ENCODE measurements at places on chromosomes 3 and 15.

GRCh38 chr3:61580982-61581643 lies 19.7 kb downstream of the PTPRG start:
- DNase-seq: no peak

GRCh38 chr15:73747847-73748590 lies 5.1 kb downstream of the INSYN1 start:
- DNase-seq: no peak

- DNase-seq: no peak
Measured at GRCh38 chr3:190581041-190581541, 67.2 kb downstream of the IL1RAP start.

GRCh38 chr15:31235311-31236183 lies 91.1 kb upstream of the KLF13 start:
- no peak for DNase-seq

DNA sequence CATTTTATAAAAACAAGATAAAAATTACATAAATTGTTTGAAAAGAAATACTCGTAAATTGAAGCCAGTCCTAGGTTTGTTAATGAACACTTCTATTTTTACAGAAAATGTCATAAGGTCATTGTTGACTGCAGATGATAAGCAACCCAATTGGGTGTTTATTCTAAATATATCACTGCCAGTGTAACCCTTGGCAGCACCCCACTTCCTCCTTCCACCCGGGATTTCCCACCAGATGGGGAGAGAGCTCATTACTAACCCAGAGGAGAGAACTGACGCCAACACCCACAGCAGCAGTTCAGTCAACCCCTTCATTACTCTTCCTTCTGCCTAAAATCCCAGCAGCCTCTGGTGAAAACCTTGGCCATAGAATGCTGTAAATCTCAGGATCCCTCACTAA lies 307.6 kb downstream of the GAP43 start:
- DNase-seq: no peak

DNA sequence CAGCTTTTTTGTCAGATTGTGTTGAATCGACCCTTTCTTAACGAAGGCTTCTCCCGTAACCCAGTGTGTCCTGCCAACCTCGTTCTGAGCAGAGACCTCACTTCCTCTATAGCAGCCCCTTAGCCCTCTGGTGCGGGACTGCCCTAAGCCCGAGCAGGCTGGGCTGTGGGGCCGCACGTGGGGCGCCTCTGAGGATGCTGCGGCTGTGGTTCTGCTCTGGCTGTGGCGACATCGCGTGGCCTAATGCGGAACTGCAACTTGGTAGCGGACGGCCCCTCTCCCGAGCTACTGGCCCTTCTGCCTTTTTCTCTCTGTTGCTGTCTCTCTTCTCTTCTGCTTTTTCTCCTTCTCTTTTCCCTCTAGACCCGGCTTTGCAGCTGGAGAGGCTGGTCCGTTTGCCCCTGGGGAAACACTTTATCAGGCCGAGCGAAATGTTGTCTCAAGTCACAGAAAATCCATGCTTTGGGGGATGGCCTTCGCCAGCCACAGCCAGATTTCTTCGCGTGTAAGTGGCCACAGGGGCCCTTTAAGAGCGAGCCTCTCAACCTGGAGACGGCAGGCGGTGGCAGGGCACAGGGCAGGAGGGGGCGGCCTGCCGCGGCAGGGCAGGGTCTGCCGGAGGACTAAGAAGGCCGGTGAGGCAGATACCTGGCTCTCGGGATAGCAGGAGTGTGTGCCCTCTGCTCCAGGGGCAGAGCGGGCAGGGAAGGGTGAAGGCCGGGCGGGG lies 19.4 kb upstream of the KIF23 start:
- DNase-seq: peak; percentile 94

DNA sequence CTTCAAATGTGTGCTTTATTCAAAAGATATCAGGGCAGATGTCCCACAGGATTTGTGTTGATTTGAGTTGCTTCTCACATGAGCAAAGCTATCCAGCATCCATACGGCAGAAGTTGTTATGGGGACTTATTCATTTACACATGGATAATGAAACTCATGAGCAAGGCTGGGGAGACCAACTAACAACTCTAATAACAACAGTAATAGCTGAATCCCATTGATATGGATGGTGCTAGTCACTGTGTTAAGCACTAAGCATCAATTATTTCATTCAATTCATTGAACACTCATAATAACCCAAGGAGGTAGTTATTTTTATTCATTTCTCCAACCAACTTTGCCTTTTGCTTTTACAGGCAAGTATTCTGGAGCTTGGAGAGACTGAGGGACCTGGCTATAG lies 1094.2 kb upstream of the CFAP20DC start:
- DNase-seq: no peak

DNA sequence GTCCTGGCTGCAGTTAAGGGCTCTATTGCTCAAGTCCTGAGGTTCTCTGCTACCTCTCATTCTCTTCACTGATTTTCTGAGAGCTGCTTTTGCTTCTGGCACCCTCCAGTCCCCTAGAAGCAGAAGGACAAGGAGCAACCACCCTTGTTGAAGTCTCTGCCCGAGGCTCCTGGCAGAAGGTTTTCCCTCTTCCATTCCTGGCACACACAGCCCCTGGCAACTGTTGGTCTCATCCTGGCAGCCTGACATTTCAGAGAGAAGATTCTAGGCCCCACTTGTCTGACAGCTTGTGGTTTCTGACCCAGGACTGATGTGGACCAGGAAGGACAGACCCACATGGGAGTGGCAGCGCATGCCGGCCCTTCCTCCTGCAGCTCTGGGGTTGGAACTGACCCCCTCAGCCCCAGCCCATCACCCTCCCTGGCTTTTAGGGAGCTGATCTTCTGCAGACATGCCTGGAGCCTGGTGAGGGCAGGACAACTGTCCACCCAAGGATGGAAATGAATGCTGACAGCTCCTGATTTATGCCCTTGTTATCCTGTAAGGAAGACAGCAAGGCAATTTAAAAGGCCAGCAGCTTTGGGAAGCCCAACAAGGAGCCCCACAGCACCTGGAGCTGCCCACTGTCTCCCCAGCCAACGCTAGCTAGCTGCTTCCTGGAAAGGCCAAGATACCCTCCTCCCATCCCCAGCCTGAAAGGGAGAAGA lies 13.0 kb upstream of the NTRK3 start:
- no peak for DNase-seq

GRCh38 chr3:100354850-100355249 lies 20.3 kb downstream of the NIT2 start:
- DNase-seq: no peak

GRCh38 chr3:153130312-153130977 lies 31.6 kb upstream of the RAP2B start:
- no peak for DNase-seq

DNA sequence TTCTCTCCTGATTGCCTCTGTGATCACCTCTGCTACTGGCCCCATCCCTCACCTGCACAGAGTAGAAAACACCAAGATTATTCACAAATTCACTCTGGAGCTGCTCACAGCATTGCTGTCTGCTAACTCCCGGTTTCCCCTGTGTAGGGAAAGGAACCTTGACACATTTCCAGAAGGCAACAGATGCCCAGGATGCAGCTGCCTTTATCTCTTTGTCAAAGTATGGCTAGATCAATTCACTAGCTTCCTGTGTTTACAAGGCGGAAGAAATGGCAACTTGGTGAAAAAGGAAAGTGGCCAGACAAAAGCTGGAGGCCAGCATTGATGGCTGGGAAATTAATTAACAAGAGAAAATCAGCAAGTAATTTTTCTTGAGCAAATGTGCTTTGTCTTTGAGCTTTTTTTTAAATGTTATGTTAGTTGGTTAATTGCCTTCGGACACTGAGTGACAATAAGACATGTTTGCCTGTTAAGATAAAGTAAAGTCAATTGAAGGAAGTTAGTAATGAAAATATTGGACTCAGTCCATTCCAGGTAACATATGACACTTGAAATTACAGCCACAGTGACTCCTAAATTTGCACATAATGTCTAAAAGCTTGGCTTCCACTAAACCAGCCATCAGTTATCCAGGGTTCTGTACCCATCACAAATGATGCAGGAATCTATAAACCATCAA lies 394.6 kb upstream of the IL12A start:
- no peak for DNase-seq

GRCh38 chr3:124092811-124093210 lies 100.9 kb upstream of the ROPN1 start:
- DNase-seq: no peak

DNA sequence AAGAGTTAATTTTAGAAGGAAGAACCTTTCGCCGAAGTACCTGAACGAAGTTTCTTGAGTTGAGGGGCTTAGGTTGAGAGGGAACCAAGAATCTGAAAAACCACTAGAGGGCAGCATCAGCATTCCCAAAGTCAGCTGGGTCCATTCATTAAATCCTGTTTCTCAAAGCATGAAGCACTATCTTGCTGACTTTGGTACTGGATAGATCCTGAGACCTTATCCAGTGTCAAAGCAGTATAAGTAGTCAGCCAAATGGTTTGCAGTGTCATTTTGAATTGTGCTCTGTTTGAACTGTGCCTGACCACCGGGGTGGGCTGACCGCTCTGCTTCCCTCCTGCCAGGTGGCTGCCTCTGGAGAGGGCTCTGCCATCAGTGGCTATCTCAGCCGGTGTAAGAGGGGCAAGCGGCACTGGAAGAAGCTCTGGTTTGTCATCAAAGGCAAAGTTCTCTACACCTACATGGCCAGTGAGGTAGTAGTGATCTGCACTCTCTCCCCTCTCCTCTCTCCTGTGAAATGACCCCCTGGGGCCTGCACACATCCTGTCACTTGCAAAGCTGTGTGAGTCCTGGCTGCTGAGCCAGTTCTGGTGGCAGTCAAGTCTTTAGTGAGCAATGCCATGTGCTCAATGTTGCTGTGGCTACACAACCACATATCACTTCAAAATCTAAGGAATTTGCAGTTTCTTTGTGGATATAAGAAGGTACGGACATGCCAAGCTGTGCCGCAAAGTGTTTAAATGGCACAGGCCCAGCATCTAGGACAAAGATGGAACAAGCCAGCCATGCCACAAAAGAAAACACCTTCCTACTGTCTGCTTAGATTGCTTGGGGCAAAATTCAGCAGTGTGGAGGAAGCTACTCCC lies 21.4 kb upstream of the NR2C2 start:
- DNase-seq: no peak

GRCh38 chr15:50227076-50227475 lies 38.5 kb downstream of the HDC start:
- no peak for DNase-seq

DNA sequence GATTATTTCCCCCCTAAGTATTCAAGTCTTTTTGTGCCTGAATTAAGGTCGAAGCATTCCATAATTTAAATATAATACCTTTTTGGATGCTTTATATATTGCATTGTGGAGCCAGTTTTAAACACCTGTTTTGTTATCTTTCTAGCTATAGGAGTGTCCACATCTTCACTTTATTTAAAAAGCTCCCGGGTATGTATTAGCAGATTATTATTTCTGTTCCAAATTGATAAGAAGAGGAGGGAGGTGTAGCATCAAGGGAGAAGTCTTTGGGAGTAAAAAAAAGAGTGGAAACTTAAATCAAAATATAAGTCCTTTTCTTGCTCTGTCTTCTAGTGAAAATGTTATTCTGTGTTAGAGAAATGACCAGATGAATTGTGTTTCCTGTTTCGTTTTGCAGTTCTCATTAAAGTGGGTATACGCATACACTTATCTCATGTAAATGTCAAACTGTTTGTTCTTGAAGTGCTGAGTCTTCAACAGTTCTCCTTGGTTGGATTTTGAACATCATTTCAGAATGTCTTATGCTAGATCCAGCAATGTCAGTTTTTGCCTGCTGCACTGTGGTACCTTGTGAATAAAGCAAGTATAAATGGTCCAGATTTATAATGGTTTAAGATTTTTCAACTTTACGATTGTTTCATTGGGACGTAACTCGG lies 105.8 kb downstream of the FNDC3B start:
- DNase-seq: no peak

DNA sequence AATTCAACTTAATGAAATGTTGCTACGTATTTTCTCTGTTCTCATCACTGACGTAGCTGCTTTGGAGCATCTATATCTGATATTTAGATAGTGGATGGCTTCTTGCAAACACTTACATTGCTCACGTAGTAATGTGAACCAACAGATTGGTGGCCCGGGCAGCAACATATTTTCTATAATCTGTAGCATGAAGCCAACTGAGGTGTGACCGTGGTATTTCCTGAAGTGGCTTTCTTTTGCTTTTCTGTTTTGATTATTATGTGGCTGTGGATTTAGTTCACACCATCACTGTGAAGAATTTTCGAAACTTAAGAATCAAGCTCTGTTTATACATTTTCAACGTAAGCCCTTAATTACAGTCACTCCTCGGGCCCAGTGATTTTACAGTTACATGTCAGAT lies 288.5 kb downstream of the LPP start:
- DNase-seq: no peak

DNA sequence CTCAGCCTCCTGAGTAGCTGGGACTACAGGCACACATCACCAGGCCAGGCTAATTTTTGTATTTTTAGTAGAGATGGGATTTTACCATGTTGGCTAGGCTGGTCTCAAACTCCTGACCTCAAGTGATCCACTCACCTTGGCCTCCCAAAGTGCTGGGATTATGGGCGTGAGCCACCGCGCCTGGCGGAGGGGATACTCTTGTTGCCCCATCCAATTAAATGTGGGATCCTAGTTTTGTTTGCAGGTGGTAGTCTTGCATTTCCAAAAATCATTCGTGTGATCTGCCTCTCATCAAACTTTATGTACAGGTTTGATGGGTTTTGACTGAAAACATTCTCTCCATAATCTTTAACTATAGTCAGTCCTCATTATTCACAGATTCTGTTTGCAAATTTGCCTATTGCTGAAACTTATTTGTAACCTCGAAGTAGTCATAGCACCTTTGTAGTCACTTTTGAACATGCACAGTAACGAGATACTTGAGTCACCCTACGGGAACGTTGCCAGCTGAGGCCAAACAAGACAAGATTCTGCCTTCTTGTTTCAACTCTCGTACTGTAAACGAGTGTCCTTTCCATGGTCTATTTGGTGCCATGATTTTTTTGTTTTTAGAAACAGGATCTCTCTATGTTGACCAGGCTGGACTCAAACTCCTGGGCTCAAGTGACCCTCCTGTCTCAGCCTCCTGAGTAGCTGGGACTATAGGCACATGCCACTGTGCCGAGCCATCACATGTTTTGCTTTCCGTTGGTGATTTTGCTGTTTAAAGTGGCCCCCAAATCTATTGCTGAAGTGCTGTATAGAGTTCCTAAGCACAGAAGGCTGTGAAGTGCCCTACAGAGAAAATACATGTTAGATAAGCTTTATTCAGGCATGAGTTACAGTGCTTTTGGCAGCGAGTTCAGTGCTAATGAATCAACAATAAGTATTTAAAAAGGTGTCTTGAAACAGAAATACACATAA lies 8.1 kb upstream of the MAPK6 start:
- peak; percentile 66 for DNase-seq

DNA sequence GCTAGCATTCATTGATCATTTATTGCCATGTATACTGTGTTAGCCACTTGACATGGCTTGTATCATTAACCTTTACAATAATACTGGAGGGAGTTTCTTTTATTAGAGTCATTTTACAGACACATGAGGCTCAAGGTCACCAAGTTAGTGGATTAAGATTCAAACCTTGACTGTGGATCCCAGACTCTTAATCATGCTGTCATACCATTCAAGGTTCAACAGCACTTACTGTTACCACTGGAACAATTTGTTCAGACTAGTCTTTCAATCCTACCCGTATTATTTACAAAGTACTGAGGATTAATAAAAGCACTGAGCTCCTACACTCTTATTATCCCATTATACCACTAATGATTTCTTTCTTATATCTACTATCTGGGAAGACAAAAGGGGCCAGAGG lies 1.2 kb downstream of the COX17 start:
- DNase-seq: no peak

GRCh38 chr3:58167431-58168351 lies 43.1 kb downstream of the DNASE1L3 start:
- peak; percentile 71 for DNase-seq
